ENCODE measurements at places on chromosomes 16 and 17.

DNA sequence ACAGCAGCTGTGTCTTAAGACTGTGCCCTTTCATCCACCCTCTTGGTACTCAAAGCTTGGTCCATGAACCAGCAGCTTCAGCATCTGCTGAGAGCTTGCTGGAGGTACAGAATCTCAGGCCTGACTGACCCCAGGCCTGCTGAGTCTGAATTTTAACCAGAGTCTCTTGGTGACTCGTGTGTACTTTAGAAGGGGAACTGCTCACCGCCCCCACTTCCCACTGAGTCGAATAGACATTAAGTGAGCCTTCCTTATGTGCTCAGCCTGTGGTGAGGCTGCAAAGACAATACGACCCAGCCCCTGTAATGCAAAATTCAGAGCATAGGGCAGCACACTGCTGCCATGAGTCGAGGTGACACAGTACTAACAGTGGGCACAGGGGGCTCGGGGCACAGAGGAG is 662.8 kb downstream of the WWOX start:
- no peak overlapping the region for H3K27ac ChIP-seq
- no peak overlapping the region for H3K4me3 ChIP-seq
- H3K4me1 ChIP-seq: peaks cover 6% of the 10 kb centered on the region
- no peak for DNase-seq
- no peaks in the 10 kb centered on the region for H3K36me3 ChIP-seq
- no peaks in the 10 kb centered on the region for H3K27me3 ChIP-seq

GRCh38 chr17:64218066-64218465 is 45.0 kb downstream of the TEX2 start:
- peaks cover 11% of the 10 kb centered on the region for H3K4me1 ChIP-seq
- no peaks in the 10 kb centered on the region for H3K27me3 ChIP-seq
- peaks cover 7% of the 10 kb centered on the region for H3K36me3 ChIP-seq
- H3K4me3 ChIP-seq: no peak overlapping the region
- DNase-seq: peak; percentile 10
- no peak overlapping the region for H3K27ac ChIP-seq

GRCh38 chr16:3094289-3095027 is 4.6 kb downstream of the ZSCAN10 start:
- H3K36me3 ChIP-seq: no peaks in the 10 kb centered on the region
- H3K27me3 ChIP-seq: no peaks in the 10 kb centered on the region
- peaks cover 68% of the 10 kb centered on the region for H3K4me1 ChIP-seq
- DNase-seq: peak; percentile 24
- H3K4me3 ChIP-seq: no peak overlapping the region

- no peak overlapping the region for H3K4me3 ChIP-seq
- H3K27me3 ChIP-seq: no peaks in the 10 kb centered on the region
- no peaks in the 10 kb centered on the region for H3K36me3 ChIP-seq
- no peak overlapping the region for H3K27ac ChIP-seq
- no peaks in the 10 kb centered on the region for H3K4me1 ChIP-seq
Observed at GRCh38 chr17:41212524-41213169, 13.8 kb upstream of the KRTAP9-2 start.

GRCh38 chr16:66152823-66153393 is 213.6 kb upstream of the CDH5 start:
- H3K27me3 ChIP-seq: peaks cover 2% of the 10 kb centered on the region
- no peak overlapping the region for H3K27ac ChIP-seq
- H3K36me3 ChIP-seq: no peaks in the 10 kb centered on the region
- no peak for DNase-seq

GRCh38 chr16:57361404-57361803 is 2.8 kb downstream of the CCL22 start:
- H3K27me3 ChIP-seq: peaks cover 8% of the 10 kb centered on the region
- no peak overlapping the region for H3K27ac ChIP-seq
- no peak for DNase-seq
- no peaks in the 10 kb centered on the region for H3K4me1 ChIP-seq
- H3K4me3 ChIP-seq: no peak overlapping the region

DNA sequence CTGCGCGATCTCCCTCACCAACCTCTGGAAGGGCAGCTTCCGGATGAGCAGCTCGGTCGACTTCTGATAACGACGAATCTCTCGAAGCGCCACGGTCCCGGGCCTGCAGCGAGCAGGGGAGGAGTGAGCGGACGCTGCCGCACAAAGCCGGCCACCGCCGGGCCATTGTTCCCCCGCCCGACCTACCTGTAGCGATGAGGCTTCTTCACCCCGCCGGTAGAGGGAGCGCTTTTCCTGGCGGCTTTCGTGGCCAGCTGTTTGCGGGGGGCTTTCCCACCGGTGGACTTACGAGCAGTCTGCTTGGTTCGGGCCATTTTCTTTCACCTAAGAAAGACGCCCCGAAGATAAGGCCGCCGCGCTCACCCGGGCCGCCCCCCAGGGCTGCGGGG is 5.8 kb upstream of the UNK start:
- peaks cover 40% of the 10 kb centered on the region for H3K36me3 ChIP-seq
- DNase-seq: peak; percentile 66
- peak overlapping the region; percentile 79 for H3K4me3 ChIP-seq
- no peaks in the 10 kb centered on the region for H3K27me3 ChIP-seq
- peaks cover 21% of the 10 kb centered on the region for H3K4me1 ChIP-seq

DNA sequence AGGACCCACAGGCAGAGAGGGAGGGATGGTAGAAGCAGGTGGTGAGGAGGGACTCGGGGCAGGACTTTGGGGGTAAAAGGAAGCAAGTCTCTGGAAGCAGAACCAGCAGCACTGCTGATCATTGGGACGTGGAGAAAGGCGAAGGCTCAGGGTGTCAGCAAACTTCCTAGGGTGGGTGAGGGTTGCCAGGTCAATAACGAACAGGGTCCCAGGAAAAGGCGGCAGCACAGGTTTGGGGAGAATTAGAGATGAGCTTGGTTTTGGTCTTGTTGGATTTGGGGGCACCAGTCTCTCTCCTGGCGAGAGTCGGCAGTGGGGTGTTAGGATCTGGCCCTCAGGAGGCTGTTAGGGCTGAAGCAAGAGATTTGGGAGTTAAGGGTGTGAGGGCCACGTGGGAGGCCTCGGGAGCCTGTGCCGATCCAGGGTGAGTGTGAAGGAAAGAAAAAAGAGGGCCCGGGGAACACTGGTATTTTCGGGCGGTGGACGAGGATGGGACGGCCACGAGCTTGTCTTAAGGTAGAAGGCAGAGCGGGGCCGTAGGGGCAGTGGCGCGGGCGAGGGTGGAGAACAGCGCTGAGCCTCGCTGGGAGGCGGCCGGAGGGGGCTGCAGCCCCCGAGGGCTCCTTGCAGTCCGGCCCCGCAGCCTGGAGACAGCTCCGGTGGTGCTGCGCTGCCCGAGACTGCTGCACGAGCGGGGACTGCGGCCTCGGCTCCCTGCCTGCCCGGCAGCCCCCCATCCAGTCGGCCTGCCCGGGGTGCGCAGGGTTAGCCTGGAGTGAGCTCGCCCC is 765 bp upstream of the ADORA2B start:
- H3K4me1 ChIP-seq: peaks cover 17% of the 10 kb centered on the region
- no peak overlapping the region for H3K4me3 ChIP-seq
- H3K27ac ChIP-seq: no peak overlapping the region
- DNase-seq: no peak

GRCh38 chr17:39002991-39003715 is 36.0 kb upstream of the FBXO47 start:
- no peaks in the 10 kb centered on the region for H3K36me3 ChIP-seq
- DNase-seq: peak; percentile 35
- no peak overlapping the region for H3K4me3 ChIP-seq
- H3K27me3 ChIP-seq: no peaks in the 10 kb centered on the region
- H3K4me1 ChIP-seq: peaks cover 21% of the 10 kb centered on the region

DNA sequence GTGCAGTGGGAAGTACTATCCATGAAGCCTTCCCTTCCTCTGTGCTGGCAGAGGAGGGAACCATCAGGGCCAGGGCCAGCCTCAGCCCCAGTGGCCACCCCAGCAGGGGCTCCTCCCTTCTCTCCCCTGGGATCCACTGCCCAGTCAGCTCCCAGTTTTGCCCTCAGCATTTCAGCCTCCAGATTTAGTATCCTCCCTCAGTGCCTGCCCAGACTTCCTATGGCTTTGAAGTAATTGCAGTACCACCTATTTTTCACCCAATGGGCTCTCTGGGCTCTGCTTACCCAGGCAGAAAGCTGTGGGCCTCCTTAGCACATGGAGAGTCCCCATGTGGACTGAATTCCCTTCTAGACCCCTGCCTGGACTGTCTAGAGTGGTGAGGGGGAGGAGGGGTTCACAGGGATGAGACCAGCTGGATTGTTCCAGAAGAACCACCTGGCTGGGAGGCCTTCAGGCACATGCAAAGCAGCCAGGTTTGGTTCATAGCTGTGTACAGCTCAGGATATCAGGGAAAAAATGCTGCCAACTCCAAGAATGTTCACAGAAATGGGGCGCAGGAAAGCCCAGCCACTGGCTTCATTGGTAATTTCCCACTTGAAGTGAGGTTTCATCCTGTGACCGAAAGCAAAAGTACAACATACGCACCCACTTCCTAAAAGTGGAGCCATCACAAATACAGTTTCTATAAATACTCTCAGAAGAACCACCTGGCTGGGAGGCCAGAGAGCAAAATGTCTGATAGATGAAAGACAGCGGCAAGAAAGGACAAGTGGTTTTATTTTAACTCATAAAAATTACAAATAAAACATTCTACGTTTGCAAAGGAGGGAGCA is 15.2 kb upstream of the HERPUD1 start:
- no peaks in the 10 kb centered on the region for H3K27me3 ChIP-seq
- H3K4me1 ChIP-seq: peaks cover 24% of the 10 kb centered on the region
- peak overlapping the region; percentile 23 for H3K27ac ChIP-seq
- H3K36me3 ChIP-seq: no peaks in the 10 kb centered on the region
- H3K4me3 ChIP-seq: no peak overlapping the region

GRCh38 chr16:86671486-86672178 is 93.3 kb downstream of the FOXL1 start:
- no peaks in the 10 kb centered on the region for H3K4me1 ChIP-seq
- H3K36me3 ChIP-seq: no peaks in the 10 kb centered on the region
- DNase-seq: no peak
- no peak overlapping the region for H3K27ac ChIP-seq
- no peak overlapping the region for H3K4me3 ChIP-seq

DNA sequence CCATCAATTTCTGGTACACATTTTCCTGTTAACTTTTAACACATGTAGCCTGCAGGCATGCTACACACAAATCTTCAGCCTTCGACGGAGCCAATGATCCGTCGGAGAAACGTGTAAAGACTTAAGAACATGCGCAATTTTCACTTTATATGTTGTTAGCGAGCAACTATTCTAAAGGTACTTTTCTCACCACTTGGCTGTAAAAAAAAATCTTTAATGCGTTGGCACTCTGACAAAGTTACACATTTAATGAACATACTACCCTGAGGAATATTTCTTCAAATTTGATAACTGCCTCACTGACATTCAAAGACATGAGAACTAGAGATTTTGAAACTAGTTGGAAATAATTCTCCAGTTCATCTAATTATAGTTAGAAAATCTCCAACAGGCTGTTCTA is 507.5 kb upstream of the SALL1 start:
- no peaks in the 10 kb centered on the region for H3K27me3 ChIP-seq
- no peaks in the 10 kb centered on the region for H3K36me3 ChIP-seq
- H3K27ac ChIP-seq: no peak overlapping the region
- no peaks in the 10 kb centered on the region for H3K4me1 ChIP-seq
- DNase-seq: no peak
- H3K4me3 ChIP-seq: no peak overlapping the region

DNA sequence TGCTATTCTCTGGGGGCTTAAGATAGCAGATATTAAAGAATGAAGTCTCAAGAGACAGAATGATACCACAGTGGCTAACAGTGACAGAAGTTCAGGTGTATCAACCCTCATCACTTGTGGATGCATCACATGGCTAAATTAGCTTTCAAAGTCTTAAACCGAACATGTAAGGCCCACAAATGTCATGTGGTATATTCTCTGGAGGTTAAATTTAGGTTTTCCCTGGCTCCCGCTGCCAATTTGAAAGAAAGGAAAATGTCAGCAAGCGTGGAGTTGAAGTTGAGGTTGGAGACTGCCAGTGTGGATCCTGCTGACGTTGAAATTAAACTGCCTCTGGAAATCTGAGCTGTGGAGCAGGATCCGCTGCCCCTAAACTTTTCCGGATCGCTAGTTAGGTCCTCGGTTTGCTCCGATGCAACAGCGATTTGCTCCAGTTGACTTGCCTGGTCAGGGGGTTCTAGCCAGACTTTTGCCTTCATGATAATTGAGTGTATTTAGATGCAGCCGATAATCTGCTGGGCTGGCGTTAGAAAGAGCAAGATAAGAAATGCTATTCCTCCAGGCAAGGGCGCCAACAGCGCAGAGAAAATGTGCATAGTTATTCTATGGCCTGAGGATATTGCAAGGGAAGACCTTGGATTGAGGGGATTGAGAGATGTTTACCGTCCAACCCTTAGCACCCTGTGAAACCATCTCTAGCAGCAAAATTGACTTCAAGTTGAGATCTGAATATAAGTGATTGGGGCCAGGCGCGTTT is 443.9 kb downstream of the TMEM114 start:
- no peaks in the 10 kb centered on the region for H3K4me1 ChIP-seq
- H3K27ac ChIP-seq: no peak overlapping the region
- H3K4me3 ChIP-seq: no peak overlapping the region
- DNase-seq: no peak

DNA sequence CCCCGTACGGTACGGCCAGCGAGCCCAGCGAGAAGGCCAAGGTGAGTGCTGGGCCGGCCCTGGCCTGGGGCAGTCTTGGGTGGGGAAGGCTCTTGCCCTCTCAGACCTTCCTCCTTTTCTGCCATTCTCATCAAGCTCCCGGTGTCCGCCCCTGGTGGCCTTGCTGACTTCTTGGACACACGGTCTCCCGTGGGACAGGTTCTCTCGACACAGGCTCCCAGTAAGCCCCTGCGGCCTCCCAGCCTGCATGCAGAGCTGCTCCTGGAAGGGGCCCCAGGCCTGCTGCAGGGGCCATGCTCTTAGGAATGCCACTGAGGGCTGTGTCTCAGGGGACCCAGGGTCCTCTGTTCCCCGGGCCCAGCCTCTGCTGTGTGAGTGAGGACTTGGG is 17.6 kb downstream of the PRSS27 start:
- H3K27me3 ChIP-seq: no peaks in the 10 kb centered on the region
- no peak for DNase-seq
- peaks cover 91% of the 10 kb centered on the region for H3K36me3 ChIP-seq
- H3K27ac ChIP-seq: no peak overlapping the region

GRCh38 chr17:33373273-33373672 is 80.2 kb upstream of the ASIC2 start:
- H3K36me3 ChIP-seq: no peaks in the 10 kb centered on the region
- H3K27me3 ChIP-seq: no peaks in the 10 kb centered on the region
- H3K4me1 ChIP-seq: no peaks in the 10 kb centered on the region
- no peak overlapping the region for H3K27ac ChIP-seq
- DNase-seq: no peak

DNA sequence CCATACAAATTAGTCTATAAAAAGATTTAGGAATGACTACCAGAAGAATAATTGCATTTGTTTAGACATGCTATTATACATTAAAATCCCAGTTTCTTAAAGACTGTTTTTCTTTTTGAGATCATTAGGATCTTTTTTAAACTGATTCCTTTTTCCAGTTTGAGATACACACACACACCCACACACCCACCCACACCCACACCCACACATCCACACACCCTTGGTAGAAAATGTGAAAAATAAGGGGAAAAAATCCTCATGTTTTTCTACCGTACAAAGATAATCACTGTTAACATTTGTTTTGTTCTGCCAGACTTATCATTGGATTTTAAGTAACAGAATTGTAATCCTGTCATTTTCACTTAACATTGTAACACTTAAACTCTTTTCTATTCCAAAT is 27.1 kb upstream of the ABCC11 start:
- H3K36me3 ChIP-seq: peaks cover 67% of the 10 kb centered on the region
- no peak overlapping the region for H3K27ac ChIP-seq
- H3K27me3 ChIP-seq: no peaks in the 10 kb centered on the region
- no peaks in the 10 kb centered on the region for H3K4me1 ChIP-seq
- no peak for DNase-seq
- no peak overlapping the region for H3K4me3 ChIP-seq

Measured in CD4-positive, alpha-beta T cell (primary cell).